ENCODE measurements at places on chromosomes 12 and 14.

DNA sequence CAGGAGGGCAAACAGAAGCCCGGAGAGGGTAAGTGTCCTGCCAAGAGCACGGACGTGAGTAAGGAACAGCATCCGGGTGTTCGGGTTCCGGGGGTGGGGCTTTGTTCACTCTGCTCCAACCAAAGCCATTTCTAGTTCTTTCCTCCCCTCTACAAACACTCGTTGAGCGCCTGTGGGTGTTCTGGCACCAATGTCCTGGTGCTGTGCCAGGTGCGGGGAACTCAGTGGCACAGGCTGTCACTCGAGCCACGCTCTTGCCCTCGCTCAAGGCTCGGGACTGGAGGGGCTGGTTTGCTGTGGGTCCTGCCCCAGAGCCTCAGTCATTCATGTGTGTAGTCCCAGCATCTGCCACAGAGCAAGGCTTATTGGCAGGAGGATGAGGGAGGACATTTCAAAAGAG is 157.5 kb downstream of the CALM1 start:
- DNase-seq: peak; percentile 26

GRCh38 chr12:111505601-111506036 is 93.5 kb downstream of the ATXN2 start:
- DNase-seq: peak; percentile 10

- no peak for DNase-seq
These were observed 16.4 kb upstream of the KSR2 start for GRCh38 chr12:117985182-117985581.

DNA sequence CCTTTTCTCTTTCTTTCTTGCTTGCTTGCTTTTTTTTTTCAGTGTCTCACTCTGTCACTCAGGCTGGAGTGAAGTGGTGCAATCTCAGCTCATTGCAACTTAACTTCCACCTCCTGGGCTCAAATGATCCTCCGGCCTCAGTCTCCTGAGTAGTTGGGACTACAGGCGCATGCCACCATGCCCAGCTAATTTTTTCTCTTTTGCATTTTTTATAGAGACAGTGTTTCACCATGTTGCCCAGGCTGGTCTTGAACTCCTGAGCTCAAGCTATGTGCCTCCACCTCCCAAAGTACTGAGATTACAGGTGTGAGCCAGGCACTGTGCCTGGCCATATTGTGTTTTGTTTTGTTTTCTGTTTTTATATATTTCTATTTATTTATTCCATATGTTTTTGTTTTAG is 461.0 kb downstream of the ADAMTS20 start:
- no peak for DNase-seq

DNA sequence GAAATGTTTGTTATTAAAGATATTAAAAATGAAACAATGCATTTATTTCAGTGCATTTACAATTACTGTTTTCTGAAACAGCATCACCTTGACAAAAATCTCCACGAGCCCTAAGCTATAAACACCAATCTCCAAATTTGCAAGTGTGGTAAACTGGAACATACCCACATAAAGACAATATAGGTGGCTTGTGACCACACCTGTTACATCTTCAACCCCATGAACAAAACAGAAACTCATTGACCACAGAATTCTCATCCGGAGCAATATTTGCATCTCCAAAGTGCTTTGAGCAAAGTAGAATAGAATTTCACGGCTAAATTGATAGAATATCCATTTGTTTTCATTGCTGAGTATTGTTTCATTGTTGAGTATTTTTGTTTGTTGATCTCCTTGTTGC is 375.2 kb upstream of the FLRT2 start:
- no peak for DNase-seq

GRCh38 chr12:8644345-8645248 is 18.0 kb downstream of the MFAP5 start:
- DNase-seq: no peak

DNA sequence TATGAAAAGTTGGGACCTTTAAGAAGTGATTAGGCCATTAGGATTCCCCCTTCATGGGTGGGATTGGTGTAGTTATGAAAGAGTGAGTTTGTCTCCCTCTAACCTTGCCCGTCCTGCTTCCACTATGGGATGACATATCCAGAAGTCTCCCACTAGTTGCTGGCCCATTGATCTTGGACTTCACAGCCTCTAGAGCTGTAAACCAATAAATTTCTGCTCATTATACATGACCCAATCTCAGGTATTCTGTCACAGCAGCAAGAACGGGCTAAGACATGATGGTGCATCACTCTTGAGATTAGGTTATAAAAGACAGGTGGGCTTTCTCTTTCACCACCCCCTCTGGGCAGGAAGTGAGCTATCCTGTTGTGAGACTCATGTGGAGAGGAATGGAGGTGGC is 8.6 kb upstream of the SMOC1 start:
- DNase-seq: no peak

DNA sequence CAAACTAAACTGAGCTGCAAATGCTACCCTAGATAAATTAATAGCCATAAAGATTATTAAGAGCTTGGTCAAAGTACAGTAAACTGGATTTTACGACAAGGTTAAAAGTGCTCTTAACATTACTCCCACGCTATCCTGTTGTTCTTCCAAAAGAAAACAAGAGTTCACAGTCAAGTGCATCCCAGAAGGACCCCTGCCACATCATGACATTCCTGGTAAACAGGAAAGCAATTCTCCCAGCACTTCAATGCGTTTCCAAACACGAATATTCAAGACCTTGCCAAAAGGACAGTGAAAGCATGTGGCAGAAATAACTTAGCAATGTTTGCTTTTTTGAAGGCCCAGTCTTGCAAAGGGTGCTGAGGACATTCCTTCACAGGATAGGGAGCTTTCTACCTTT is 11.2 kb downstream of the SPRING1 start:
- DNase-seq: no peak

DNA sequence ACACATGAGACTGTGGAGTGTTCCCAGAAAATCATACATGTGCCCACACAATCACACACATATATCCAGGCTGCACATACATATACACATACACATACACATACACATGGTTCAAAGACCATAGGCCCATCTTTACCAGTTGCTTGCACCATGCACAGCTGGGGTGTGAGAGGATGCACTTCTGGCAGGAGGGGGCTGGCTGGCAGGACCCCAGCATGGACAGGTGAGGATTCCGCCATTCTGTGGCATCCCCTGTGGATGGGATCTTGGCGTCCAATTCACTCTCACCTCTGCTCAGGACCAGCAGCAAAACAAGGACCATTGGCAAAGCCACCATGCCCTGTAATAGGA is 7.0 kb downstream of the ITGB7 start:
- no peak for DNase-seq

GRCh38 chr12:129241852-129242251 is 388.6 kb downstream of the GLT1D1 start:
- DNase-seq: no peak

All from Kasumi-1 (cell line).